ENCODE measurements at places on chromosomes 16 and 17. TPM values are rescaled to one million over a fixed set of nuclear protein-coding genes. Genes with fewer than 3 reads are reported as not detected.

FBXO47 gene
- under 0.01 TPM for total RNA-seq

OR2C1 gene
- total RNA-seq: 0.24 TPM

SOCS7 gene
- 26.5 TPM for total RNA-seq

CDT1 gene
- 2.1 TPM for total RNA-seq

TMEM114 gene
- not detected for total RNA-seq

MT3 gene
- total RNA-seq: not detected

KRT24 gene
- 0.21 TPM for total RNA-seq

NHERF2 gene
- 12.8 TPM for total RNA-seq

ITGA2B gene
- not detected for total RNA-seq

HSD11B2 gene
- total RNA-seq: 1.9 TPM

OR4D1 gene
- total RNA-seq: not detected

CAMKK1 gene
- 5.1 TPM for total RNA-seq

ABCC12 gene
- not detected for total RNA-seq

JPH3 gene
- total RNA-seq: not detected

SMPD3 gene
- total RNA-seq: not detected

BAIAP3 gene
- 0.24 TPM for total RNA-seq

ZNF594 gene
- total RNA-seq: 2.3 TPM

PRSS36 gene
- total RNA-seq: 1.9 TPM

IL21R gene
- total RNA-seq: 0.21 TPM

KRT9 gene
- total RNA-seq: not detected

C17orf67 gene
- 0.64 TPM for total RNA-seq

CCL3 gene
- total RNA-seq: not detected

CD7 gene
- not detected for total RNA-seq

All from tracheal epithelial cell (primary cell).